NCI-H2081 (cell line): ENCODE measurements at places on chromosomes 5 and 9.
A peak's percentile ranks its signal among the peaks of the same experiment; 100 is the strongest.

DNA sequence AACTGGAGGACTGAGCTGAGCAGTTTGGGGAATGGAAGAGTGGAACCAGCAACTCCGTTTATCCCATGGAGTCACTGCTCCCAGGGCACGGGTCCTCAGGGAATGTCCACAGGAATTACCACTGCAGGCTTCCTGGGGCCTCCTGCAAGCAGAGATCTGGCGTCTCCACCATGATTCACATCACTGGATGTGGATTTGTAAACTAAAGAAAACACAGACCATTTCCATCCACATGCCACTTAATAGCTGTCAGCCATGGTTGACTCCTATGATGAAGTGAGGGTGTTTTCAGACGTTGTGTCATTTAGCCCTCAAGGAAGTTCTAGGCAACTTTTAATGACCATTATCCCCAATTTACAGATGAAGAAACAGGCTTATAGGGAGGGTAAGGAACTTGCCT lies 30.2 kb downstream of the SNCAIP start:
- DNase-seq, result no peak

DNA sequence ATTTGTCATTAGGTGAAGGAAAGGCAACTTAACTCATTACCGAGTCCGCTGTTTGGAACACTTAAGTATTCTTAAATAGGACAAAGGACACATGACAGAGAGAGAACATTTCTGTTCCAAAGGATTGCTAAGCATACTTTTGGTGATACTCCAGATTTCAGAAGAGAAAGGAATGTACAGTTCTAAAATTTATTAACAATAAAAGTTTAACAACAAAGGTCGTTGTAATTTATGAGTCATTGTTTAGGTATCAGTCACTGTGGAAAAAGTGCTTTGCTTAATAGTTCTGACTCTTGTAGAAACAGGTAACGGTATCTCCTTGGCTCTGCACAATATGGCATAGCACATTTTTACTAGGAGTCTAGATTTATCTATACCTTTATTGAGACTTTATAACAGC lies 36.3 kb upstream of the PAM start:
- no peak for DNase-seq

DNA sequence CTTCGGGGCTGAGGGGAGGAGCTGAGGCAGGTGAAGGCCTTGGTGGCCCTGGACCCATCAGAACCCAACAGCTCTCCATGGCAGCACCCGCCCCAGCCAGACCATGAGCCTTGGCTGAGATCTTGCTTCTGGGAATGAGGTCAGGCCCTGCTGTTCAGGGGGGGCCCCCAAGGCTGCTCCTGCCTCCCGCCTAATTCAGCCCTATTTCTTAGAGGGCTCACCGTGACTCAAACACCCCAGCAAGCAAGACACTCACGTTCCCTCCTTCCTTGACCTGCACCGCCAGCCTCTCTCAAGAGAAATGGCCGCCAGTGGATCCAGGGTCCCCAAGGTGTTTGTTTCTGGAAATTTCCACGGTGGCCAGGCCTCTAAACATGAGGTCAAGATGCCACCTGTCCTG lies 61.4 kb upstream of the PPP1R26 start:
- DNase-seq, result no peak

- no peak for DNase-seq
These were observed 11.2 kb upstream of the CFAP95 start for GRCh38 chr9:69809304-69809863.

GRCh38 chr5:158754018-158754514 lies 345.6 kb downstream of the EBF1 start:
- no peak for DNase-seq

GRCh38 chr9:27198190-27198589 lies 89.2 kb downstream of the TEK start:
- DNase-seq, result peak; percentile 5
